ENCODE measurements at places on chromosomes 13 and 19.

GRCh38 chr19:41303954-41304353 is 6.0 kb upstream of the CCDC97 start:
- peak; percentile 67 for DNase-seq

DNA sequence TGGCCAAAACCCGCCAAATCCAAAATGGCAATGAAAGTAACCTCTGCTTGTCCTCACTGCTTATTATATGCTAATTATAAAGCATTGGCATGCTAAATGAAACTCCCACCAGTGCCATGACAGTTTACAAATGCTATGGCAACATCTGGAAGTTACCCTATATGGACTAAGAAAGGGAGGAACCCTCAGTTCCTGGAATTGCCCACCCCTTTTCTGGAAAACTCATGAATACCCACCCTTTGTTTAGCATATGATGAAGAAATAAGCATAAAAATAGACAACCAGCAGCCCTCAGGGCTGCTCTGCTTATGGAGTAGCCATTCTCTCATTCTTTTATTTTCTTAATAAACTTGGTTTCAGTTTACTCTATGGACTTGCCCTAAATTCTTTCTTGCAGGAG is 269.8 kb downstream of the OLFM4 start:
- no peak for DNase-seq

DNA sequence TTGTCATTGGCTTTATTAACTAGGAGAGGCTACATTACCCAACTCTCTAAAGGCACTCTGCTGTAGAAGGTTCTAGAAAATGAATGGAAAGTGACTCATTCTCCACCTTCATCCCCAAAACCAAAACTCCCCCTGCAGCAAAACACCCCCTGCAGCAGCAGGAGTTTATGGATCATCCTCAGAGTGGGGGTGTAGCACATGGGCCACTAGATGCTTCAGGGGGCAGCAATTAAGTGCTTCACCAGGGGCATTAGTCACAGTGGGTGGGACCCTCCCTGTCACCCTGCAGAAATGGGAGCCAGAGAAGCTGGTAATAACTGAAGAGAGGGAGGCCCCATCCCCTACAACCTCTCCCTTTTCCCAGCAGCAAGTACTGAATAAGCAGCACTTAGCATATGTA is 64.5 kb upstream of the MED4 start:
- DNase-seq = no peak

DNA sequence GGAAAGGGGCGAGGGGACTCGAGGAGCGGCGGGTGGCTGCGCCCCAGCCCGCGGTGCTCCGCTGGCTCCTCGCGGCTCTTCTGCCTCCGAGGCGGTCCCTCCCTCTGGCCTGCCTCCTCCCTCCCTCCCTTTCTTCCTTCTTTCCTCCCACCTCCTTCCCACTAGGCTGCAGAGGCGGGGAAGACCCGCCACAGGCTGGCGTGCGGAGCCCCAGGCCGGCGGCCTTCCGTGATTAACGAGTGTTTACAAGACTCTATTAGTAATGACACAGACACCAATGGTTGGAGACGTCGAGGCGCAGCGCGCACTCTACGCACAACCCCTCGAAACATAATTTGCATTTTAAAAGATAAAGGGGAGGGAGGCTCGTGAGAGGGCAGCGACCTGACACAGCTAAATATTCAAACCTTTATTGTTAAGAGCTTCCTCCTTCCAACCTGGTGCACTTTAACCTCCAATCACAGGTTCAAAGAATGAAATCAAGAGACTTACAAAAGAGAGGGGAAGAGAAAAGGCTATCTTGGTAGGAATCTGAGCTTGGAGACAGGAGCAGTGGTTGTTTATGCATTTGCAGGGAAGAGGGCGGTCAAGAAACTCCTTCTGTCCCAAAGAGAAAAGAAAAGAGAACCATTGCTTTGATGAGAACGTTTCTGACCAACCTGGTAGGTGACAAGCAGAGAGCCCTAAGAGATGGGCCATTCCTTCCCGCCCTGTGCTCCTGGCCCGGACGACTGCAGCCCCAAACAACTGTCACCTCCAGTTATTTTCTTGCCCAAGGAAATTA is at the start of gene CDX2:
Gene CDX2, minus strand, starts transcription at position 234 of the 784 bp plus-strand sequence. CDS start 309 bp downstream, outside the sequence.
- no peak for DNase-seq

DNA sequence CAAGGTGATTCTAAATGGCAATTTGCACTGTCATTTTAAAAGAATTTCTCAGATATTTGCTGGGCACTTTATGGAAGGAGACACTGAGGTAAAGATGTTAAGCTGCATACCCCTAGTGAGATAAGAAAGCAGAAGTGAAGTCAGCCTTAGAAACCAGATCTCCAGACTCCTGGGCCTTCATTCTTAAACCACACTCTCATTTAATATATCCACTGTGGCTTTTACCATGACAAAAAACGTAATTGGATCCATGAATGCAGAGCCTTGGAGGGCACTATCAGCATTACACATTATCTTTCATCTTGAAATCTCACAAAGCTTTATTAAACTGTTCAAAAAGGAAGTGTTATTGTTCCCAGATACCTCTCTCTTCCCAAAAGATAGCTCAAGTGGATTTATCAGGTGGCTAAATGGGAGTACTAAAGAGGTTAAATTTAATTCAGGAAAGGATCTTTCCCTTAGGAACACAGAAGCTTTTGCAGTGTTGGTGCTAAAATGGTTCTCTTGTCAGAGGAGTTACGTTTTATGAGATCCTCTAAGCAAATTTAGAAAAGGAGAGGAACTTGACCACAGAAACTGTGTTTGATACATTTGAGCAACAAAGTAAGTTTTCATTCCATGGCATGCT is 1060.4 kb downstream of the EFNB2 start:
- DNase-seq = no peak

DNA sequence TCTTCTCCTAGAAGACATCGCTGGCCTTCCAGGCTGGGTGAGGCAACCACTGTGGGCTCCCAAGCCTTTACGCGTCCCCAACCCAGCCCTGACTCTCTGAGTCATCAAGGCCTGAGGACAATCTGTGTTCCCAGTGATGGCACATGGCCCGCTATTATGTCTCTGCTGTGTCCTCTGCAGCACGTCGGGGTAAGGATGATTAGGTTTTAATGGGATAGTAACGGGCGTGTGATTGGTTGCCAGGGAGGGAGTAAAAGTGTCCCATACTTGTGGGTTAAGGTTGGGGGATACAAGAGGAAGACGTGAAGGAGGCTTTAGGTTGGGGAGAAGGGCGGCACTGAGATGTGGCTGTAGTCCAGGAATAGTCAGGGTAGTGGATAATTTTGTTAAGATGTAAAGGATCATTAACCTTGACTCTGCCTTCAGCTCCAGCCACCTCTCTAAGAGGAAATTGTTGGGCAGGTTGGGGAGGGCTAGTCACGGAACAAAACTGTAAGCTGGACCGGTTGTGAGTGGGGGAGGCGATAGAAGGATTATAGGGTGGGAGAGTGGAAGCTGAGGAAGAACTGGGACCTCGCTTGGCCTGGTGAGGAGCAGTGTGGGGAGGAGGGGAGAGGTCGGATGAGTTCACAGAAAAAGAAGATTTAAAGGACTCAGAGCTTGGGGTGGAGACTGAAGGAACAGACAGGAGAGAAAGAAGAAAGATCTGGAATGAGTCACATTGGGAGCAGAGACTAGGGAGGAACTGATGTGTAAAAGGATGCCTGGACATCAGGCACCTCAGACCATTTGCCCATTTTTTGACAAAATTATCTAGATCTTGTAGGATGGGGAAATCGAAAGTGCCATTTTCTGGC is 27.9 kb upstream of the IGFL1 start:
- no peak for DNase-seq

DNA sequence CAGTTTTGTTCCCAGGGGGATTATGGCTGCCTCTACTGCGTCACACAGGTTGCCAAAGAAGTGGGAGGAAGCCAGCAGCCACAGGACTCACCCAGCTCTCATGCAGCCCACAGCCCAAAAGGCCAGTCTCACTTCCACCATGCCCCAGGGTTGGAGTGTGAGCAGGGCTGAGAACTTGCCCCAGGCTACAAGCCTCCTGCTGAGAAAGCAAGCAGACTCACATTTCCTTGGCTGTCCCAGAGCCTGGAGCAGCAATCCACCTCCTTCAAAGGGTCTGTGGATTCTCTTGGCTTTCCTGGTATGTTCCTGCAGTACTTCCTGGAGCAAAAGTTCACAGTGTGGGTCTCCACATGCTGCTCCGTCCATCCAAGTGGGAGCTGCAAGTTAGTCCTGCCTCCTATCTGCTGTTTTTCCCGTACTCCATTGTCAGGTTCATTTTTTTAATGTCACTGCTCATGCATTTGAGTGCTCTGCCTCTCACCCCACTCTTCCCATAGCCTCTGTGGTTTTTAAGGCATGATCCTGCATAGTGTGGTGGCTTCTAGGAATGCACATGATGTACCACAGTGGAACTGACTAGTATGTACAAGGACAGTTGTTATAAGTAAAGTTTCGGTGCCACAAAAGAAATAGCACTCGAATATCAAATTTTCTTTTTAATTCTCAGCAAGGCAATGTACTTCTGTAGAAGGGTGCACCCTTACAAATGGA is 56.2 kb upstream of the ARHGEF7 start:
- DNase-seq = no peak

DNA sequence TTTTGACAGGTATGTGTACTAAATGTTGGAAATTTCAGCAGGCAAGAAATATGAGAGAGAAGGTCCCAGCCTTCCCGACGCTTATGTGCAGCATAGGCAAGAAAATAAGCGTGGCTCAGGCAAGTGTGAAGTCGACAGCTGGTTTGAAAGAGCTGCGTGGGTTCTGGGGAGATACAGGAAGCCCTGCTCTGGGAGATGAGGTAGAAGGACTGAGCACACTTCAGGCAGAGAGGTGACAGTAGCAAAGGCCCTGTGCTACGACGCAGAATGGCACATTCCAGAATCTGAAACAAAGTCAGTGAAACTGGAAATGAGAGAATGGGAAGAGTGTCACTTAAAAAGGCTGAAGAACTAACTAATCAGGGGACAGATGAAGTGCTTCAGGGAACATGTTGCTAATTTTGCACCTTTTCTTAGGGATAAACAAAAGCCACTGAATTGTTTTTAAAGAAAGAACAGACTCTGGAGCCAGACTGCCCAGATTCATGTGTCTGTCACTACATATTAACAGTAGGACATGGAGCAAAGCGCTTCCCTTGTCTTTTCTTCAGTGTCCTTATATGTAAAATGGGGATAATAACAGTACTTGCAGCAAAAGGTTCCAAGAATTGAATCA is 160.1 kb downstream of the SPRY2 start:
- DNase-seq = no peak

DNA sequence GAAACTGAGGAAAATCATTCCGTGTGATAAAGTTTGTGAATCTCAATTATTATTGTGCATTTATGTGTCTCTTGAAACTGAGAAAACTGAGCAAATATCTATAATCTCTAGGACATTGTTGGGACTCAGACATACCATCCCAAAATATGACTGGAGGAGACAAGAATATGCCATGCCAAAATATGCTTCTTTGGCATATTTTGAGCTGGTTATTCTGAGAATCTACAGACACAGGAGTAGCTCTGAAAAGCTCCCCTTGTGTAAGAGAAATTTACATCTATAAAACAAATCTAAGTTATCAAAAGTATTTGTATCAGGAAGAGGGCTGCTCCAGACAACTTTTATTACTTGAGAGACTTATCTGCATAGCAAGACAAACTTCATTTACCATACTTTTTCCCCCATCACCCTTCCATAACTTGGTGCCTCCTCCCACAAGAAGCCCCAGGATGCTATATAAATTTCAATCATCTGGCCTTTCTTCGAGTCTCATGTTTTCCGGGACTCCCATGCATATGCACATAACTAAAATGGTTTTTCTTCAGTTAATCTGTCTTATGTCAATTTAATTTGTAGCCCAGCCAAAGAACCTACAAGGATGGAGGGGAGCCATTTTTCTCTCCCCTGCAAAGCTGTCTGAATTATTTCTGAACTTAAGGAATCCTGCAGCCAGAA is 28.6 kb upstream of the NDFIP2 start:
- no peak for DNase-seq

DNA sequence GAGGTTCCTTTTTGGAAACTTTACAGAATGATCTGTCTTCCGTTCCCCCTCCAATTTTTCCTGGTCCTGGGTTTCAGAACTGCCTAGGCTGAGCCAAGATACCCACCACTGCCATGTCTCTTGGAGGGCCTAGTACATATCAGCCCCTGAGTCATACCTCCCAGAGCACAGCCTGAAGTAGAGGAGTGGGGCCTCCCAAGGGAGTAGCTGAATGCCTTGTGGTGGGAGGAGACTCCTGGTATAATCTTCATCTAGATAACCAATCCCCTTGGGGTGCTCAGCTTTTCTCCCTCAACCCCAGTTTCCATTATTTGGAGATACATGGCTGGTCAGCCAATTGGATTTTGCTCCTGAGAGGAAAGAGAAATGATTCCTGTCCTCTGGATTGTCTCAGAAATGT is 30.3 kb downstream of the ZNF763 start:
- no peak for DNase-seq

GRCh38 chr13:111859354-111860230 is 207.4 kb upstream of the SOX1 start:
- no peak for DNase-seq

DNA sequence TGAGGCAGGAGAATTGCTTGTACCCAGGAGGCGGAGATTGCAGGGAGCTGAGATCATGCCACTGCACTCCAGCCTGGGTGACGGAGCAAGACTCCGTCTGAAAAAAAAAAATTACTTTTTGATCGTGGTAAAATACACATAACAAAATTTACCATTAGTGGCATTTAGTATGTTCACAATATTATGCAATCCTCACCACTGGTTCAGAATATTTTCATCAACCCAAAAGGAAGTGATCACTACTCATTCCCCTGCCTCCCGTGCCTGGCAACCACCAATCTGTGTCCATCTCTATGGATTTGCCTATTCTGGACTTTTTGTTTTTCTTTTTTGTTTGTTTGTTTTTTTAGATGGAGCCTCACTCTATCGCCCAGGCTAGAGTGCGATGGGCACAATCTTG is 1.2 kb upstream of the PALM3 start:
- no peak for DNase-seq

GRCh38 chr13:68982961-68983619 is 1124.5 kb upstream of the ATXN8OS start:
- DNase-seq = no peak

DNA sequence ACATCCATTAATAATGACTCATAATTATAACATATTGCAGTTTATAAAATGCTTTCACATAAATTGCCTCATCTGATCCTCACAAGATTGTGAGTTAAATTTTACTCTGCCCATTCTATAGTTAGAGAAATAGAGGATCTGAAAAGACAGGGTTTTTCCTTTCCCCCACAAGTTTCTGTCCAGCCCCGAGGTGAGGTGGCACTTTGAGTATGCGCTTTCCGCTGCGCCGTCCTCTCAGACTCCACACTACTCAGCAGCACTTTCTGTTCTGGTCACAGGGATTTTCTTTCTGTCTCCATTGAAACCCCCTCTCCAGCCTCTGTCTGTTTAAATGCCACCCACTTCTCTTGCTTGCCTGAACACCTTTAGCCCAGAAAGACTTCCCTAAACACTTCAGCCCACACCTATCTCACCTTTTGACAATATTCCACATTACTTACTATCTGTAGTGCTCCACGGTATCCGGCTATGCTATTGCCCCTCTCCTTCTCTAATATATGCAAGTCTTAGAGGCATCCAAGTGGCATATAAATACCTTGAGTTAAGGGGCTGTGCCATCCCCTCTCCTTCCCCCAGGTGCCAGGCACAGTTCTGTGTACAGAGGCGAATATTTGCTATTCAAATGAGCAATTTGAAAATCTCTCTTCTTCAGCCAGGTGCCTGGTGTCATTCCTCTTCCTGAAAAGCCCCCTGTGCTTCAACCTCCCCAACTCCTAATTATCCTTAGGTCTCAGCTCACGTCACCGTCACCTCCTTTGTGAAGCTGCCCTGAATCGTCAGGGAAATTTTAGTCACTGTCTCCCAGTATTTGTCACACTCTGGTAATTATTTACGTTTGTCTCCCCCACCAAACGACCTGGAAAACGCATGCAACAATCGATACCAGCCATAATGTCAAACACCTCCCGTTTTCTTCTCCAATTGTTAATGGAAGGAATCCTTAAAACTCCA is 268.7 kb downstream of the NHLRC3 start:
- DNase-seq = no peak

- no peak for DNase-seq
Observed at GRCh38 chr13:52793515-52794061, 54.0 kb upstream of the CNMD start.
